Stimulated activated CD8-positive, alpha-beta memory T cell treated with anti-CD3 and anti-CD28 coated beads, Interleukin-4, amount 100 ng/mL, for 1 hour (primary cell): ENCODE measurements at places on chromosomes 7 and 10.

DNA sequence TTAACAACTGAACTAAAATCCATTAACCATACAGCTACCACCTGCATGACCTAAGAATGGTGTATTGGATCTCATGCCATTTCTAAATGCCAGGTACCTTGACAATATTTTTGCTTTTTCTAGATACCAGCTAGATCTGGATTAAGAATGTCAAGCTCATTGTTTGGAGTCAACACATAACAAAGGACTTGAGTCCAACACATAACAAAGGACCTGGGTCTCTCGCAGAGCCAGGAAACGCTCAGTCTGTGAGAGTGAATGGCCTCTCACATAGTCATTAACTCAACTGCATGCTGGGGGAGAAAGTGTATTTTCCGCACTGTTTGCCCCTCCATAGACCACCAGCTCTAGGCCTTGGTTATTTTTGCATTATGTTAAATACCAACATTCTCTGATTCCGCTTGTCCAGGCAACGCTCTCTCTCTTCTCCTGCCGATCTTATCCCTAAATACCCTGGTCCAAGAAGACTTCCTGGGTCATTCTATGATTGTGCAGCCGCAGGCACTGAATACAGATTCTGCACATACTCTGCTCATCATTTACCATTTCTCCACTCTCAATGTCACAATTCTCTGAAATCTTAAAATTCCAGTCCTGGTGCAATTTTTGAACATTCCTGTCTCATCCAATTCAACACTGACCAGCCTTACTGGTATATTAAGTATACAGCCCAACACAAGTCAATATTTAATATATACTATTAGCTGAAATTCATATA lies 31.2 kb downstream of the ITIH5 start:
- no peak for DNase-seq

- DNase-seq, result no peak
Measured at GRCh38 chr10:119221201-119221600, 13.8 kb downstream of the GRK5 start.

DNA sequence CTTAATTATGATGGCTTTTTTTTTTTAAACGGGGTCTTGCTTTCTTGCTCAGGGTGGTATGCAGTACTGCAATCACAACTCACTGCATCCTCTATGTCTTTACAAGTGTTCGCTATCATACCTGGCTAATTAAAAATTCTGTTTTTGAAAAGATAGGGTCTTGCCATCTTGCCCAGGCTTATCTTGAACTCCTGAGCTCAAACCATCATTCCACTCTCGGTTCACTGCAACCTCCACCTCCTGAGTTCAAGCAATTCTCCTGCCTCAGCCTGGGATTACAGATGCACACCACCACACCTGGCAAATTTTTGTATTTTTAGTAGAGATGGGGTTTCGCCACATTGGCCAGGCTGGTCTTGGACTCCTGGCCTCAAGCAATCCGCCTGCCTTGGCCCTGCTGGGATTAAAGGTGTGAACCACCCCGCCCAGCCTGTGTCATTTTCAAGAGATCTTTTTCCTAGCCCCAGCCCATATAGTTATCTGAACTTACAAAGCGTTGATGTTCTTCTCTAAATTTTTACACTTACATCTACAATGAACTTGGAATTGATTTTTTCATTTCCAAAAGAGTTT lies 6.0 kb downstream of the HNRNPF start:
- DNase-seq, result no peak

DNA sequence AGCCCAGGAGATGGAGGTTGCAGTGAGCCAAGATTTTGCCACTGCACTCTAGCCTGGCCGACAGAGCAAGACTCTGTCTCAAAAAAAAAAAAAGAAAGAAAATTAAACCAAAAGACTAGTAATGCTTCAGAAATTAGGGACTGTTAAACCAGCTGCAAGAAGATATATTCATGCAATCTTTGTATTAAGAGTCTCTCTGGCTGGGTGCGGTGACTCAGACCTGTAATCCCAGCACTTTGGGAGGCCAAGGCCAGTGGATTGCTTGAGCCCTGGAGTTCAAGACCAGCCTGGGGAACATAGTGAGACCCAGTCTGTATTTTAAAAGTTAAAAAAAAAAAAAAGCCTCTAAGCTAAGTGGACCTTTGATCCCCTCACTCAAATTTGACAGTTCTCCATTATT lies 2.5 kb upstream of the HNRNPF start:
- no peak for DNase-seq

- no peak for DNase-seq
Measured at GRCh38 chr10:105181626-105182025, 540.5 kb downstream of the SORCS3 start.
